ENCODE measurements at places on chromosomes 2 and 18.

DNA sequence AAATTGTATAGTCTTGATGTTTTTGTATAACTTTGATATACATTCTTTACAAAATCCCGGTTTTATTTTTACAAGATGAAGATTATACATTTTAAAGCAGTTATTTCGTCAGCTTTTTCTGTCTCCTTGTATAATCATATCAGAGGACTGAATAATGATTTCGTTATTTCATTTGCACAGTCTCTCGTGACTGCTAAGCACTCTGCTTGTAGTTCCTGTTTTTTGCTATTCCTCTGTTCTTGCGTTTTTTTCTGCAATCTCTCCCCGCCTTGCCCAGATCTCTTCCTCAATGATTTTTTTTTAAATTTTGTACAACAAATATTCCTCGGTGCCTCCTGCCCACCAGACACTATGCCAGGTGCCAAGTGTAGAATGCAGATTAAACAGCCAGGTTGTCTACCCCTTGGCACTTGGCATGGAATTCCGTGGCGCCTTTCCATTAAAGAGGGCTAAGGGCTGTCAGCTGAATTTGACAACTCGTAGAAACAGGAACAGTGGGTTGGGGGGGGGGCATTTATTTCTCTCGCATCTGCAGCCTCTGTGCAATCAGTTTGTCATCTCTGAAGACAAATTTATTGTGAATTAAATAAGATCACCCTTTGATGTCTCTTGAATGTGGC is 69.6 kb downstream of the KLHL29 start:
- no peak for DNase-seq

DNA sequence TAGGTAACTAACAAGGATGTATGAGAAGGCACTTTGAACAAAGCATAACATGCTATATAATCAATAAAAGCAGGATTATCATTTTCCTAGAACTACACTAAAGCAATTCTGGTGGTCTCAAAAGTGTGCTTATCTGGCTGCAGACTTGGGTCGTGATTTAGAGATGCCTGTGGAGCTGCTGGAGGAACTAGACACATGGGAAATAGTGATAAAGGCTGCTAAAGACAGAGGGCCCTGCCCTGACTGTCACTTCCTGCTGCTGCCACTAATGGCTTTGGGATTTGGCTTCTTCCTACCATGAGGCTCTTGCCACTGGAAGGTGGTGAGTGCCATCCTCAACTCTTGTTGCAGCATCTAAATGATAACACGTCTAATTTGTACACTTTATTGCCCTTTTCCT is 22.5 kb downstream of the TMEM178A start:
- DNase-seq: no peak

DNA sequence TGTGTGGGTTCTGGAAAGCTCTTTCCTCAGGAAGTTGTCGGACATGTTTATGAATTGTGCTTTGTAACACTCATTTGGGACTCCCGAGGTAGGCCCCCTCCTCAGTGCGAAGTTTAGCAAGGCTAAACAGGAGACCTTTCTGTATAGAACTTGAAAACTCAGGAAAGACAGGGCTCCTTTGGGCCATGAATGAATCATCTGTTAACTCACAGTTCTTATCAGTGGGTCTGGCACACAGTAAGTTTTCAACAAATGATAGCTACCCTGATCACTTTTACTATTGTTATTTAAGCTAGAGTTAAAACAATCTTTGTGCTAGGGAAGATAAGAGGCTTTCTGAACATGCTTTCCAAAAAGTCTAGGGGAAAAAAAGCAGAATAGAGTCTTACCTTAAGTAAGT is 430.5 kb upstream of the ETAA1 start:
- DNase-seq: peak; percentile 38

- DNase-seq: no peak
Measured at GRCh38 chr18:14100503-14101286, 31.5 kb downstream of the ZNF519 start.

DNA sequence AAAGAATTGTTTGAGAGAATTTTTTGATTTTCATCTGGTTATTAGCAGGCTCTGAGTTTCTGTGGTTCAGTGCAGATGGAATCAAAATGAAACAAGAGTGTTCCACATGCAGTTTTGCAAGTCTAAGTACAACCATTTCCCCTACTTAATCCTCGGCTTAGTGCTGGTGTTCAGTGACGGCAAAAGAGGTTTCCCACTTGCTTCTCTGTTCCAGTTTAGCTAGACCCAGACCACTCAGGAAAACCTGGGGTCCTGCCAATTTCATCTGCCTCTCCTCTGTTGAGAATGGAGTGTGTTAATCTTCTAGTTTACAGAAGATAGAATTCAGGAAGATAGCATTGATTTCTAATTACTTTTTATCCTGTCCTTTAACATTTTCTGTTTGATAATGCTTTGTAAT is 996.2 kb upstream of the FANCL start:
- DNase-seq: no peak

DNA sequence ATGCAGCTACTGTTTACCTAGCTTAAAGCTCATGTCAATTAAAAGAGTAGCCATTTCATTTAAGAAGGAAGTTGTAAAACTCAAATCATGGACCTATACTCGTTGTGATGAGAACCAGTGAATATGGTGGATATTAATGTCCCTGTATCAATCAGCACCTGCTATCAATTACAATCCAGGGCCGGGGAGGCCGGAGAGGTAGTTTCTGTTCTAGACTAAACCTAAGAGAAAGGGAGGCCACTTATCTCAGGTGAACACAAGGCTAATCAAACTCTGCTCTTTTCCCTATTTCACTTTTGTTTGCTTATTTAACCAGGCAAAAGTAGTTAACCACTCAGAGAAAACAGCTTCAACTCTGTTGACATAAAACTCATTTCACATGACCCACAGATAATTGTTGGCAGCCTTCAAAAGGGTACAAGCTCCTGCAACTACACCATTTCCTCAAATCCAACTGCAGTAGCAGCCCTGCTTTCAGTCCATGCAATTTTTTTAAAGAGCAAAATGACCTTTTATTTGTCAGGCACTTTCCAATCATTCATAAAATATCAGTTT is 27.8 kb upstream of the SLC9A2 start:
- no peak for DNase-seq

DNA sequence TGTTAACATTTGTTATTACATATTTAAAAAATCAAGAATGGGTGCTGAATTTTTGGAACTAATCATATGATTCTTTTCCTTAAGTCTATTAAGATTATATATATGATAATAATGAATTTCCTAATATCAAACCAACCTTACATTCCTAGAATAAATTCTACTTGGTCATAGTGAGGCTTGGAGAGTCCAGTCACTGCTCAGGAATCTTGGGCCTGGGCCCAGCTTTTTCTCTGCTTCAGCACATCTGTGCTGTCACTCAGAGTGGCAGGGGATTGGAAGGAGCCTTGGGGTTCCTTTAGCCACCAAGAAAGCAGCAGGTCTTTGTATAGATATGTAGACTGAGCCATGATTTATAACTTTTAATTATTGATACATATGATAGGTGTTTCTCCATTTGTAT is 19.9 kb upstream of the ZAP70 start:
- DNase-seq: peak; percentile 37

GRCh38 chr18:33210575-33211189 is 229.8 kb downstream of the CCDC178 start:
- DNase-seq: peak; percentile 20

- no peak for DNase-seq
Measured at GRCh38 chr2:160208655-160209515, 8.8 kb upstream of the ITGB6 start.

GRCh38 chr2:132721938-132722337 is 51.9 kb upstream of the LYPD1 start:
- DNase-seq: no peak

DNA sequence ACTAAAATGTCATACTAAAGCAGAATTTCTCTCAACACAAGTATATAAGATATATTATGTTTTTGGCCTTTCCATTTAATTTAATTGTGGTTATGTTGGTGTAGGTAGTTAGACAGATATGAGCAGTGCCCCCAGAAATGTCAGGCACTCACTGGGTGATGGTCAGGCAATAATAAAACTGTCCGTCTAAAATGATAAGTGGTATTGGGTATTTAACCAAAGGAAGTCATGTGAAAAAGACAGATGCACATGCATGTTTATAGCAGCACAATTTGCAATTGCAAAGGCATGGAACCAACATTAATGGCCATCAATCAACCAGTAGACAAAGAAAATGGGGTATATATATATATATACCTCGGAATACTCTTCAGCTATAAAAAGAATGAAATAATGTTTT is 936.6 kb upstream of the SLC39A10 start:
- no peak for DNase-seq

DNA sequence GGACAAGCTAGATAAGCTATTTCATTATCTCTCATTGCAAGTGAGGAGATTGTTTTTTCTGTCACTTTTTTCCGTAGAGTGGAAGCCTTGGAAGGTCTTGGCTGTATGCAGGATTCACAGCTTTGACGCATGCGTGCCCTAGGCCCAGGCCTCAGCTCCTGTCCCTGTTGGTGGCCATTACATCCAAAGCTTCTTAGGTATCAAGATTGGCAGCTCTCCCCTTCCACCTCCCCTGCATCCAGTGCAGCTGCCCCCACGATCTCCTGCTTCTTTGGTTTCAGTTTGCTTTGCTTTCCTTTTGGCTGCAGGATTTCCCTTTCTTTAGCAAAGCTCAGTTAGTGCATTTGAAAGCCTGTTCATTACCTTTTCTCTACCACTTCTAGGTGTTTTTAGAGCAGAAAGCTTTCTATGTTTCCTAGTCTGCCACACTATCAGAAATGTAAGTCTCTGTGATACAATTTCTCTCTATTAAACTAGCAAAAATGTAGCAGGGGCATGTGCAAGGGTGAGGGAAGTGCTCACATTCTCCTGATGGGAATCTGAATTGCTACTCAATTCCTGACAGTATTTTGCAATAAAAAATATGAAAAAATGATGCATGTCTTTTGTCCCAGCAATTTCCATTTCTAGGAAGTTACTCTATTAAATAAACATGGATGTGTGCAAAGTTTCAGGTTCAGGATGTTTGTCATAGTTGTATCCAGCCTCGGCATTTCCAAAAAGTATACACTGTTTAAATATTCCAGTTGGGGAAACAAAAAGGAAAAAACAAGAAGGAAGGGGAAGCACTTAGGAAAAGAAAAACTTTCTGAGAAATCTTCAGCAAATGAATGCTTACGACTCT is 91.2 kb downstream of the LIPG start:
- no peak for DNase-seq

DNA sequence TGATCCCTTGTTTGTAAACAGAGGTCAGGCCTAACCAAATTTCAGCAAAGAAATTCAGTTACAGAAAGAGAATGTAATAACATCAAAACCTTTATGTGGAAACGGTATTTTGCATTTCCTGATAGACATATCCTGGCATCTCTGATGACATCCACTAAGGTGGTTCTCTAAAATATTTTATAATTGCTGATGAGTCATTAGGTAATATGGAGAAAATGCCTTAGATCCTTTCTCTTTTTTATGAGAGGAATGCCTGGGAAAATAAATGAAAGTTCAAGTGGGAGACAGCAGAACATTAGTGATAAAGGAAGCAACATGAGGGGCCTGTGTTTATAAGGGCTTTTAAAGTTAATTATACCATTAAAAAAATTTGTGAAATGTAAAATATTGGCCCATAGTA is 72.6 kb downstream of the PLCL1 start:
- DNase-seq: no peak

GRCh38 chr2:128362889-128363228 is 44.2 kb upstream of the HS6ST1 start:
- DNase-seq: peak; percentile 71

GRCh38 chr18:43060020-43060419 is 55.5 kb downstream of the RIT2 start:
- DNase-seq: peak; percentile 61

DNA sequence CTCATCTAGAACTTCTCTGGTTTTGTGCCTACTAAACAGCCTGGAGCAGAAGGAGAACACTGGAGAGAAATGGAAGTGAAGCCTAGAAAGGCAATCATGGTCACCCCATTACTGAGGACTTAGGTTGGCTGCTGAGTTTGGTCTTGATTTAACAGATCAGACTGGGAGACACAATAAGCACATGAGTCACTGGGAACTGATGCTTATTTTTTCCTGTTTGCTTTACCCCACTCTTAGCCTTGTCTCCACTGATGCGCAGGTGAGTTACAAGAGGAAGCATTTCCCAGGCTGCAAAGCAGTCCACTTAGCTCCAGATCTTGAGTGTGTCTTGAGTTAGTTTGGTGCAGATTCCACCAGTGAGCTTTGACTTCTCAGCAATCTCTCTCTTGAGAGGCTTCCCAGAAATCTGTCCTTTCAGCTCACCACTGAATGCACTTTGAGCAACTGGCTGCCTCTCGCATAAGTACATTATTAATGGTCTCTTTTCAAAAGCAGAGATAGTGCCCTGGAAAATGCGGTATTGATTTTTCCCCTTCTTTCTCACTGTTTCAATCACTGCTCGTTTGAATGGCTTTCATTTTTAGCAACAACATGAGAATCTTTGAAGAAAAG is 390.2 kb upstream of the SETBP1 start:
- DNase-seq: no peak

- DNase-seq: peak; percentile 45
Measured at GRCh38 chr18:68735483-68736343, 20.8 kb upstream of the TMX3 start.

- DNase-seq: no peak
Measured at GRCh38 chr18:57856557-57857280, 53.6 kb upstream of the ATP8B1 start.

DNA sequence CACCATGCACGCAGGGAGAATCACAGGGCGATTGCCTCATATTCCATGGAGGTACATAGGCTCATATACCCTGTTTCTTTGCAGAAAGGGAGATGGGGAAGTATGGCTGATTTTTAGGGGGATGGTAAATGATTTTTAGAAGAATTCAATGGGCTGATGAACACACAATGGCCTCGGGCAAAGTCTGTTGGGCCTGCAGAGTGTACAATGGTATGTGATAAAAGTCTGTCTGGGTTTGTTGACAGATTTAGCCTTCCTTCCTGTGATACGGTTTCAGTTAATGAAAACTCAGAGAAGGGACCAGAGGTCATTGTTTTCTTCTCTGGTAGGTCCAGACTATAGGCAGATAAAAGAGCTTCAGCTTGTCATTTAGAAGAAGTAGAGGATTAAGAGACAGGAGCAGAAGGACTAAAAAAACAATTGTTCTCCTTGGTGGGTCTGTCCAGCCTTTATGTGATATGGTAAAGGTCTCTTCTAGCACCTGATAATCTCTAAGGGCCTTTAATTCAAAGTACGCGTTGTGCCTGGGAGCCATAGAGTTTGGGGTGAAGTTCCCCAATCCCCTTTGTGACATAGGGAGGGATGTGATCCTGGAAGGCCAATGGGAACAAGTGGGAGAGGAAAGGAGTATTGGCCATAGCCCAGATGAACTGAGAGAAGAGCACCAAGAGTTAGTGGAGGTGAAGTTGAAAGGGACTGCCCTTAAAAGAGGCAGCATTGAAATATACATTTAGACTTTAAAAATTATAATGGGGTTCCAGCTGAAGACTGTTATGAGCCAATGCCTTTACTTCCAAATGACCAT is 107.5 kb upstream of the SERPINE2 start:
- DNase-seq: no peak

All from brain microvascular endothelial cell (primary cell).